ENCODE measurements at places on chromosomes 16 and 17.

DNA sequence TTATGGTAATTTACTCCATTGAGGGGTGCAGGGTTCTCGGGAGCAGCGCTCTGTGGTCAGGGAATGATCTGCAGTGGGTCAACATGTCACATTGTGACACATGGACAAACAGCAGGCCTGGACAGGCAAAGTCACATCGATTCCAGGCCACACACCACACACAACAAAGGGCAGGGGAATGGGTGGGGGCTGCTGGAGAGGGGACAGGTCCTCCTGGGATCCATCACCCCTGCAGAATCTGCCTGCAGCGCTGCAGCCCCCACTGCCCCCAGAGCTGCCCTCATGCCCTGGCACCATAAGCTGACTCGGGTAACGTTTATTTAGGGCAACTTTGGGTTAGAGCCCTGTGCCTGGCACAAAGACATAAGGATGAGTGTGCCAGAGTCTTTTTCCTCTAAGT, 9.1 kb downstream of the PEMT start:
- no peak for DNase-seq

DNA sequence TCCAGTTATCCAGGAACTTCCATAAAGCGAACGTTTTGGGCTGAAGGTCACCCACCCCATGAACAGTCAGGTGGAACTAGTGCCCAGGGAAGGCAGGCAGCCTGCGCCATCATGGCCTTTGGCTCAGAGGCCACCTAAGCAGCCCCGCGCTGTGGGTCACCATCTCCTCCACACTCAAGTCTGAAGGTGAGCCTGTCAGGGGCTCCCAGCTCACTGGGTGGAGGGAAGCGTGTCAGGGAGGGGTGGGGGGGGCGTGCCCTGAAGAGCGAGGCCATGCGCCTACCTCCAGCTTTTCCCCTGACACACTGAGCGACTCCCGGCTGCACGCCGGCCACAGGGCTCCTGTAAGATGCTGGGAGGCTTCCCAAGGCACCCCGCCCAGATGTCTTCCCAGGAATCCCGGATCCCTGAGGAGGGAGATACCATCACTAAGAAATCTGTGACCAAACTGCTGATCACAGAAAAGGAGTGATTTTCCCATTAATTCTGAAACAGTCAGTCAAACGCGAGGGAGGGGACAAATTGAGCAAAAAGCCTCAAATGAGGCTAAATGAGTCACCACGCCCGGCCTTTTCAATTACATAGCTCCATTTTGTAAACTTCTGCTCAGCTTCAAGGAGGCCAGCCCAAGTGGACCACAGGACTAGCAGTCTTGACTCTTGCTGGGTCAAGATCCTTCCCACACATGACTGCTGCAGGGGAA, 26.5 kb upstream of the SLC25A19 start:
- peak; percentile 61 for DNase-seq

- DNase-seq = peak; percentile 30
Observed at GRCh38 chr17:77049440-77049839, 91.3 kb upstream of the SEC14L1 start.

- peak; percentile 52 for DNase-seq
Observed at GRCh38 chr16:86928523-86929011, 350.2 kb downstream of the FOXL1 start.

DNA sequence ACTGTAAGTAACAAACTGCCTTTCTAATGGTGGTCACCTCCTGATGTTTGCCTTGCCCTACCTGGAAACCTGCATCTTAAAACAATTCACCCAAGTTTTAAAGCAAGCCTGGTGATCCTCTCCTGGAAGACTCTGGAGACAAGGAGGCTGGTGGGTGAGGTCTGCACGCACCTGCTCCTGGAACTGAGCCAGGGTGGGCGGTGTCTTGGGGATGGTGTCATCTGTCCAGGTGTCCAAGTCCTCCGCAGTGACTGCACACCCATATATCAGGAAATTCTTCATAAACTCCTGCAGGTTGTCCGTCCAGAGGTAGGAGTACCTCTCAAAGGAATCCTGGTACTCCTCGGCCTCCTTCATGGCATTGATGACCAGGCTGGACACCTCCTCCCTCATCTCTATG, 44.9 kb downstream of the DNAH17 start:
- DNase-seq = no peak

DNA sequence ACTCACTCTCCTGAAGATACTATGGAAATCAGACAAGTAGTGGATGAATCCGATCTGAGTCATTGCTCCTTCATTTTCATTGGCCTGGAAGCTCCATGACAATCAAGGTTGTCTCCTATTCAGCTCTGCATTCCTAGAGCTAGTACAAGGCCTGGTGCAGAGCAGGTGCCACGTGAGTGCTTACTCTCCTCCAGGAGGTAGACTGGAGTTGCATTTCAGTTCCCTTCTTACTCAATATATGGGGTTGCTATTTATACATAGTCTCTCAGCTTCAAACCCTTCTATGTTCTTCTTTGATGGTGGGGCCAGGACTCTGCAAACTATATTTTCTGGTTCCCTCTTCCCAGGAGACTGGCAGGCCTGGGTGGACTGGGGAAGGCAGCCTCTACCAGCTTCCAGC, 148.3 kb downstream of the ASIC2 start:
- no peak for DNase-seq

DNA sequence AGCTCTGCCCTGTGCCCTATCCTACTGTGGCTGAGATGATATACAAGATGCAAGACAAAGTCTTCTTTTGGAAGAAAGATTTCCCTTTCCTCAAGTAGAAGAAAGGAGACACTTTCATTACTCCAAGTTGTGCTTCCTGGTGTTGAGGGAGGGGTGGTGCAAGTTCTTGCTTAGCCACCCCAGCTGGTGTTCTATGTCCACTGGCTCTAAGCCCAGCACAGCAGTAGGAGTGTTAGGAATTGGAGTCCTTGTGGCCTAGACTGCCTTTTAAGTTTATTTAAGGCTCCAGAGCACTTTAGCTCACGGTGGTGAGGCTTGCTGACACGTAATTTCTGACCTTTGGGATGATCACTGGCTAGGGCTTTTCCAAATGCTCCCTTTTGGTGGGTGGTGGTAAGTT, 109.7 kb downstream of the KIF2B start:
- DNase-seq = no peak

DNA sequence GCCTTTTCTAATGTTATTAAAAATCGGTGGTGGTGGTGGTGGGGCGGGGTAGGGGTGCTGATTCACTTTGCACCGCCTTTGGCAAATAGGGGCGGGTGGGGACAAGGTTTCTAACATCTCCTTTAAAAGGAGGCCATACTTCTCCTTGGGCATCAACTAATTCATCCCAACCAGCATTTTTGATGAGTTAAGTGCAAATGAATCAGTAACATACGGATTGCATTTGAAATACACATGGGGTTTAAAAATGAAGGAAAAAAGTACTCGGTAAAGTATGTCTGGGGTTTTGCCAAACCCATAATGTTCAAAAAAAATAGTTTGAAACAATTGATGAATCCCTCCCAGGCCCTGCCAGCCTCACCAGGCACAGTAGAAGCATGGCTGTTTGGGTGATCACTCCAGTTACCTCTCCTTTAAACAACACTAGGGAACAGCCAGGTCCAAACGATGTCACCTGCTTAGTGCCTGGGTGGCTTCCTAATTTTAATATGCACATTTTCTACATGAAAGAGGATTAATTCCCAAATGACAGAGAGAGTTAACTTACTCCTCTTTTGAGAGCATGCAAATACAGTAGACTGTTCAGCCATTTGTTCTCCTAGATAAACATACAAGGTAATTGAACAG, 107.2 kb downstream of the ANKFN1 start:
- DNase-seq = no peak

- DNase-seq = no peak
Observed at GRCh38 chr16:19696961-19697360, 21.1 kb downstream of the KNOP1 start.

DNA sequence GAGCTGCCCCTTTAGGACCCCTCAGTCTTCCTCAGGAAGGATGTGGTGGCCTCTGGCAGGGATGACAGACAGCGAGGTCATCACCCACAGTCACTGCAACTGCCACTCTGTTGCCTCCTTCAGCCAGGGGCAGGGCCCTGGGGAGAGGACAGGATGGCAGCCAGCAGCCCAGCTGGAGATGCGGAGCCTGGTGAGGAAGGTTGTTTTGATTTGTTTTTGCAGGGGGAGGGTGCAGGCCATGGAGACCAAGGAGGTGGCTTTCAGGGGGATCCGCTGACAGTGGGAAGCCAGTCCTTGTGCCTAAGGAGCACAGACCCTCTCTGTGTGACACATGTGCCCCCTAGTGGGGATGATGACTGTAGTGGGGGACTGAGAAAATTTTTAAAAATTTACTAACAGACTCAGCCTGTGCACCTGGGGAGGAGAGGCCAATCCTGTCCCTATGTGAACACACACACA, 7.4 kb downstream of the PRCD start:
- DNase-seq = peak; percentile 77

GRCh38 chr16:87016046-87017035, 300.9 kb downstream of the C16orf95 start:
- no peak for DNase-seq

DNA sequence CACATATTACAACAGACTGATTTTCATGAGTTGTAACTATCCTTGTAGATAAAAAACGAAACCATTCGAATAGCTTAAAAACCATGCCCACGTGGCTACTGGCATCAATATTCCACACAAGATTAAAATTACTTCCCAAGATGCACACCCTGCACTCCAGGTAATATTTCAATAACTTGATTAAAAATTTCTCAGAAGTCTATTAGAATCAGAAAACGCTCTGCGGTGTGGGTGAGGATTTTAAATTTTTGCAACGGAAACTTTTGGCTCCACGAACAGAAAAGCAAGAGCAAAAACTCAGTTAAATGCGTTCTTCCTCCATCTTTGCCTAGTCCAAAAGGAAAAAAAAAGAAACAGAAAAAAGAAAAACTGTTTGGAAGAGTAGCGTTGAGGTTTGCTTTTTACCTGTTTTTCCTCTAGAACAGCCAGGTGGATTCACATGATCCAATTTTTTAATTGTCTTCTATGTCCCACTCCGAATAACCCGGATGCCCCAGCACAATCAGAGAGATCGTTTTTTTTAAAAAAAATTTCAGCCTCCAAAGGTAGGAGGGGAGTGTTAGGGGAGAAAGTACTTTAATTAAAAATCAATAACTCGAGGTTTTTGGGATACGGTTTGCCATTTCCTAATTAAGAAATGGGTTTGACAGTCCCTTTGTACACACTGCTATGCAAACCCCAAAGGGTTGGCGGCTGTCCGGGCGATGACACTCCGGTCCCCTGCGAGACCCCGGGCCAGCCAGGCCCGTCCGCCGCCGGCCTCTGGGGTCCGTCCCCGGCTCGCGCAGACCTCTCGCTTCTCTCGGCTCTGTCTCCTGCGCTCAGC, 708 bp upstream of the NFAT5 start:
- no peak for DNase-seq

- no peak for DNase-seq
Observed at GRCh38 chr17:9016941-9017552, 4.3 kb upstream of the NTN1 start.

DNA sequence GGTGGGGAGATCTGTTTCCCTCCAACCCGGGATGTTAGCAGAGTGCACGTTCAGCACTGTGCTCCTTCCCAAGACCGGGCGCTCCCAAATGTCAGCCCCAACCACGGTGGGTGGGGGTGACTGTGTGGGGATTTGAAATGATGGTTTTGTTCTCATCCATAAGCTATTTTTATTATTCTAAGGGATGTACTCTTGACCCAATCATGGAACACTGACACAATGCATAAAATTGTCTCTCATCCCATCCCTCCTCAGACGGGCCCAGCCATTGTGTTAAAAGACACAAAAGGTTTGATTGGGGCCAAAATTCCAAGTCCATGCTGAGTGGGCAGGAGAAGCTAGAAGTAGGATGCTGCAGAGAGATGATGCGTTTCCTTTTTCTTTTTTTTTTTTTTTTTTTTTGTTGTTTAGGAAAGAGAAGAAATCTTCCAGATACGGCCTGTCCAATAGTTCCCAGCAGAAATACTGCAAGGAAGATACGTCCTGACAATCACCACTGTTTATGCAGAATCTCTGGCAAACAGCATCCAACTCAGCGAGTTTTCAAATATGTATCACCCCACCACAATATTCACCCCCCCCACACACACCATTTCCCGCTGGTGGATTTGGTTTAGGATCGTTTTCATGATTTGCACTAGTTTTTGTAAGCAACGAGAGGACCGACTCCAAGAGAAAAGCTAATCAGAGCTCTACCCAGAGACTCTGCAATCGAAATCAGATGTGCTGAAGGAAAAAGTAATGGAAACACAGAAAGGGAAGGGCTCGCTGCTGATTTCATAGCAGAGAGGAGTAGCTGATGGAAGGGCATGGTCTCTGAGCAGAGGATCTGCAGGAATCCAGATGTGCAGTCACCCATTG, 163.5 kb upstream of the DYNLRB2 start:
- no peak for DNase-seq

GRCh38 chr17:73363442-73364154, 51.8 kb upstream of the CDC42EP4 start:
- DNase-seq = no peak

DNA sequence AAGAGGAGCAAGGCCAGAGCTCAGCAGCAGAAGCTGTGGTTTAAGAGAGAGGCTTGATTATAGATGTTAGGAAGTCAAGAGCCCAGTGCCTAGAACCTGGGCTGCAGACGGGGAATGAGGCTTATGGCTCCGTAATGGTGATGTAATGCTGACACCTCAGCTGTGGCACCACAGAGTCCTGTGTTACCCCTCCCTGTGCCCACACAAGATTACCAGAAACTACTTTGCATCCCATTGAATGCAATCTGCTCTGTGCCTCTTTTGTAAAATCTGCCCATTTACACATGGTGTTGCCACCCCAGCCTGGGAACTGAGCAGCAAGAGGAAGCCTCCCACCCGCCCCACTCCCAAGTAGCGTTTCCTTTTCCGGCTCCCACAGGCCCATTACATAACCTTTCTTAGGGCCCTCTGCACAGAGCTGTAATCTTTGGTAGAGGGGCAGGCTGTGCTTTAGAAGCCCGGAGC, 57.0 kb downstream of the PITPNC1 start:
- DNase-seq = no peak

DNA sequence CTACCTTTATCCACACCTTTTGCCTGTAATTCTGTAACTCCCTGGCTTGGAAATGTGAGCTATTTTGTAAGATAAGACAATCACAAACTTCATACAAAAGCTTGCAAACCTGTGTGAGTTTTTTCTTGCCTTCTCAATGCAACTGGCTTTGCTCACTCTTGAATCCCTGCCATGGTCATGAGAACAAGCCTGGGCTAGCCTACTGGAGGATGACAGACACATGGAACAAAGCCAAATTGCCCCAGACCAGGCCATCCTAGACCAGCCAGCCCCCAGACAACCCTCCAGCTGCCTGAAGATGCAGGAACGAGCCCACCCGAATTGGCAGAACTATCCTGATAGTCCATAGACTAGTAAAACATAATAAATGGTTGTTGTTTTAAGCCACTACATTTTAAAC, 466.6 kb upstream of the ERCC4 start:
- DNase-seq = no peak

GRCh38 chr17:42584880-42585279, 7.4 kb upstream of the PSMC3IP start:
- no peak for DNase-seq

- no peak for DNase-seq
Observed at GRCh38 chr17:4580291-4580690, 4.0 kb upstream of the SMTNL2 start.

- no peak for DNase-seq
Observed at GRCh38 chr16:85274501-85274900, 162.2 kb upstream of the CIBAR2 start.
